ENCODE measurements at places on chromosomes 5 and 9. TPM values are rescaled to one million over a fixed set of nuclear protein-coding genes. Genes with fewer than 3 reads are reported as not detected.

DNA sequence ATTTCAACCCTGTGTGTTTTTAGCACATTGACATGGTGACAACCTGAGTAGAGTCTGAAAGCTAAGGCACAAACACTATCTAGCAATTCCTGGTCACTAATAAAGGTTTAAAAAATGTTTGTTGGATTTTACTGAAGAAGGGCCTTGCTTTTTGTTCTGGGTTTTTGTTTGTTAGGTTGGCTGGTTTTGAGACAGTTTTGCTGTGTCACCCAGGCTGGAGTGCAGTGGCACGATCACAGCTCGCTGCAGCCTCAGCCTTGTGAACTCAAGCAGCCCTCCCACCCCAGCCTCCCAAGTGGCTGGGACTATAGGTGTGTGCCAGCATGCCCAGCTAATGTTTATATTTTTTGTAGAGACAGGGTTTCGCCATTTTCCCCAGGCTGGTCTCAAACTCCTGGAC is 39.0 kb downstream of the PRKACG start:
- no peak for DNase-seq

The KCNMB1 gene
- total RNA-seq: not detected

GRCh38 chr5:147963948-147964693 is 57.8 kb upstream of the C5orf46 start:
- DNase-seq: no peak

DNA sequence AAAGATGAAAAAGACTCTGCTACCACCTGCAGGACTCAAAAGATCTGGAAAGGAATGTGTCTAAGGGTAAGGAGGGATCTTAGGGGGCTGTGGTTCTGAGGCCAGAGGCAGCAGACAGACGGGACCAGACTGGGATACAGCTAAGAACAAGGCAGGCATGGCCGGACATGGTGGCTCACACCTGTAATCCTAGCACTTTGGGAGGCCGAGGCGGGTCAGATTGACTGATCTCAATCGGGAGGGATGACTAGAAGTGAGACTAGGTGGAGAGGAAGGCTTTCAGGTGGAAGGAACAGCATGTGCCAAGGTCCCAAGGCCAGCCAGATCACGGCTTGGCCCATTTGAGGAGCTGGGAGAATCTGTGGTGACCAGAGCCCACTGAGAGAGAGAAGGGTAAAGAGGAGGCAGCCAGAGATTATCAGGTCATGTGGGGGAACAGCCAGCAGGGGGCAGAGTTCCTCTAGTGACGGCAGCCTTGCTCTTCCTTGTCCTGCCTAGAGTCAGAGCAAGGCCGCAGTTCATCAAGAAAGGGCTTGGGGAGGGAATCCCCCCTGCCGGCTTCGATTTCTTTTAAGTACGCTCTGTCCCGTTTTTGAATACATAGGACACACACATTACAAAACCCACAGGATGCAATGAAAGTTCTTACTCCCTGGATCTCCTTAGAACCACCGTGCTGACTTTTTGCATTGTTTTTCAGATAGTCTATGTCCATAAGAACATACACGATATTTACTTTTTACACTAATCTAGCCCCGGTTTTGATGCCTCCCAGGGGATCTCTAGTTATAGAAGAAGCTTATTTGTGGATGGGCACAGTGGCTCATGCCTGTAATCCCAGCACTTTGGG is 2.6 kb upstream of the OLFML2A start:
- DNase-seq: peak; percentile 80

DNA sequence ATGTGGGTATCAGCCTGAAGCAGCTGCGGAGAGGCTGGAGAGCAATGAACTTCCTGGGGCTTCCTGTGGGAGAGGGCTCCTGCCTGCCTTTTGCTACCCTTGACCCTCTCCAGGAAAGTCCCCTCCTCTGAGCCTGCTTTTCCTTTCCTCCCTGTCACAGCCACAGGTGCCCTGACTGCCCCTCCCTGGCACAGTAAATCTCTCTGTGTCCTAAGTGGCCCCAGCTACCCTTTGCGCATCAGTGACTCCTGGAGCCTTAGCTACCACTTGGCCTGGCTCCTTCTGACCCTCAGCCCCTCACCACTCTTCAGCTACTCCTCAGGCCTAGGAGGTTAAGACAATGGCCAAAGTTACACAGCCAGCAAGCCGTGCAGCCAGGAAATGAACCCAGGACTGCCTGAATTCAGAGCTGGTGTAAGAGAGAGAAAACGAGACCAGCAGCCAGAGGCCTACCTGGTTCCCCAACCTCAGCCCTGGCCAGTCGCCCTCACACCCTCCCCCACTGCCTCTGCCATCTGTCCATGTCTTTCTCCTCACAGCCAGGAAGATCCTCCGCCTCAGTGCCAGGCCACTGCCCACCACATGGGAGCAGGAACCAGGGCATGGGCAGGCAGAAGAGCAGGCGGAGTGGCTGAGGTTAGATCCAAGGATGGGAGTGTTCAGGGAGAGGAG is 18.6 kb downstream of the CNTFR start:
- no peak for DNase-seq

DNA sequence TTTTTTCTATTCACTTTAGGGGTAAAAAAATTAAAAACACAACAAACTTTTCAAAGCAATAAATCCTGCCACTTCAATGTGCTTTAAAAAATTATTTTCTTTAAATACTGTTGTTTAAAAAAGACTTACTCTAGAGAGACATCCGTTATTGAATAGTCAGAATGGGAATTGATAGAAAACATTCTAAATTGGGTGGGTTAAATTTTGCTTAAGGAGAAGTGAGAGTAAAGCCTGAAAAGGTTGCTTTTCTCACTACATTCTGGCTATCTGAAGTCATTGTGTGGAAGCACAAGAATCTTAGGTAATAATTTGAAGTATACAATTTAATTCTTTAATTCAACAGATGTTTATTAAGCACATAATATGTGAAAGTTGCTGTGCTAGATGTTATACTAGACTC is 509.3 kb downstream of the NR2F1-AS1 start:
- DNase-seq: no peak

DNA sequence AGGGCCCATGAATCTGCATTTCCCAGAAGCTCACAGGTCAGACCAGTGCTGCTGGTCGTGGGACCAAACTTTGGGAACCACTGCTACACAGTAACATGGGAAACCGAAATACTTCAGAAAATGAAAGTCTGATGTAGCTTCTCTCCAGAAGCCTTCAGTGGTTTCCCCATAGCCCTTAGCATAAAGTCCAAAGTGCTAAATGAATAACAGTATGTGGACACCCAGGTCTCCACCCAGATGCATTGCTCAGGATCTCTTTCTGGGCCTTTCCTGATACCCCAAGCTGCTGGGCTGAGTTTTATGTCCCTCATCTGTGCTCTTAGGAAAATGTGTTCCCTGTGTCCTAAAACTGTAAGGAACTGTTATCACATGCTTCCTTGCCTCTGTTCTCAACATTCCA is 100.4 kb downstream of the NFIB start:
- DNase-seq: no peak

- DNase-seq: no peak
Observed at GRCh38 chr9:4442806-4443205, 47.5 kb upstream of the SLC1A1 start.

Measured in fibroblast of the aortic adventitia (primary cell).